ENCODE measurements at places on chromosomes 12 and 14. TPM values are rescaled to one million over a fixed set of nuclear protein-coding genes. Genes with fewer than 3 reads are reported as not detected.

GRCh38 chr14:103735815-103736545, 20.4 kb downstream of the ZFYVE21 start:
- H3K27ac ChIP-seq = no peak overlapping the region
- H3K27me3 ChIP-seq = no peaks in the 10 kb centered on the region
- H3K4me1 ChIP-seq = no peaks in the 10 kb centered on the region
- no peak overlapping the region for H3K4me3 ChIP-seq
- DNase-seq = no peak

- H3K27ac ChIP-seq = no peak overlapping the region
- H3K4me3 ChIP-seq = no peak overlapping the region
- no peaks in the 10 kb centered on the region for H3K27me3 ChIP-seq
- DNase-seq = no peak
Observed at GRCh38 chr14:102504328-102504999, 5.1 kb downstream of the ANKRD9 start.

- DNase-seq = no peak
- H3K4me3 ChIP-seq = no peak overlapping the region
- H3K27me3 ChIP-seq = no peaks in the 10 kb centered on the region
- H3K27ac ChIP-seq = peak overlapping the region; percentile 74
Observed at GRCh38 chr12:64456119-64456518, 4.2 kb downstream of the TBK1 start.

DNA sequence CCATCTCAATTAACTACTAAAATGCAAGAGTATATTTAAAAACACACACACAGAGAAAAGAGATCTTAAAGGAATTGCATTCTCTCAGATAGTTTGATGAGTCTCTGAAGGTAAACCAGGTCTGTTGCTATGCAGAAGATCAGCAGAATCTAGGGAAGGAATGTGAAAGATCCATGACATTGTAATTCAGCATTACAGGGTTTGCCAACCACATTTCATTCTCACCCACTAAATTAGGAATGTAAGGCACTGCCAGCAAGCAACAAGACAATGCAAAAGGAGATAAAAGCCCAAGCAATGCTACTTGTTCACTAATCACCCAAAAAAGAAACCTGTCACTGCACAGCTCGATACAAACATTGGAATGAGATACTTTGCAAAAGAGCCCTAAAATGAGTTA, 106.3 kb downstream of the LRIG3 start:
- DNase-seq = no peak
- H3K27ac ChIP-seq = no peak overlapping the region
- no peak overlapping the region for H3K4me3 ChIP-seq

- no peaks in the 10 kb centered on the region for H3K36me3 ChIP-seq
- H3K4me1 ChIP-seq = no peaks in the 10 kb centered on the region
- no peak overlapping the region for H3K27ac ChIP-seq
- DNase-seq = no peak
- no peak overlapping the region for H3K4me3 ChIP-seq
Observed at GRCh38 chr12:25734529-25735180, 181.6 kb upstream of the LMNTD1 start.

DNA sequence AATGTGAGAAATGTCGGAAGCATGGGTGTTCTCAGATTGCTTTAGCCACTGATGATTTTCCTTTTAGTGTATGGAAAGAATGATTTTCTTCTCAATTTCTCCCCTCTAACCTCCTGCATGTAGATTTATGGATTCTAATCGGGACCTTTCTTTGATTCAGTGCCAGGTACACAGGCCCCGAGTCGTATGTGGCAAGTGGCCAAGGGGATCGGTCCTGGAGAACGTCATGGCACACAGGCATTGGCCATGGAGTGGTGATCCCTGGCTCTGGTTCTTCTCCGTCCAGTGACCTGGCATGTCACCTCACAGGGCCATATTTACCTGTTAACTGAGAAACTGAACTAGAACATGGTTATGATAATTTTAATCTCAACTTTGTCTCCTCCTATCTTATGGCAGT, 58.1 kb downstream of the ETV6 start:
- H3K27me3 ChIP-seq = no peaks in the 10 kb centered on the region
- no peak overlapping the region for H3K27ac ChIP-seq
- peaks cover 6% of the 10 kb centered on the region for H3K4me1 ChIP-seq
- H3K4me3 ChIP-seq = no peak overlapping the region
- H3K36me3 ChIP-seq = no peaks in the 10 kb centered on the region
- no peak for DNase-seq

RIPK3 gene
- total RNA-seq = 26.9 TPM

DNA sequence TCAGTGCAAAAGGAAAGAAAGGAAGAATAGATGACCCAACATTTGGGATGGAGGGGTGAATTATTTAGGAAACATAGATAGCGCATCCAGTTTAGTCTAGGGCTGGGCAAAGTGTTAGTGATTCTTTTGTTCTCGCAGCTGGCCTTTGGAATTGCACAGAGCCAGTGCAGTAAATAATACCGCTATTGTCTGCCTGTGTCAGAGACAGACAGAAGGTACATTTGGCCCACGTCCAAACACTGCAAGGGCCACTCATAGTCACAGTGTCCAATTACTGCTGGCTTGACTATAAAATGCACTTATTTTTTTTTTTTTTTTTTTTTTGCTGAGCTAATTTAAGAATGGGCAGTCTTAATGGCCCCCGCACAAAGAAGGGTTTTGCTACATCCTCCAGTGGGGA, 638.6 kb downstream of the BCL11B start:
- no peaks in the 10 kb centered on the region for H3K27me3 ChIP-seq
- no peaks in the 10 kb centered on the region for H3K36me3 ChIP-seq
- no peak overlapping the region for H3K4me3 ChIP-seq
- no peak overlapping the region for H3K27ac ChIP-seq

CABP1 gene
- total RNA-seq = not detected

DNA sequence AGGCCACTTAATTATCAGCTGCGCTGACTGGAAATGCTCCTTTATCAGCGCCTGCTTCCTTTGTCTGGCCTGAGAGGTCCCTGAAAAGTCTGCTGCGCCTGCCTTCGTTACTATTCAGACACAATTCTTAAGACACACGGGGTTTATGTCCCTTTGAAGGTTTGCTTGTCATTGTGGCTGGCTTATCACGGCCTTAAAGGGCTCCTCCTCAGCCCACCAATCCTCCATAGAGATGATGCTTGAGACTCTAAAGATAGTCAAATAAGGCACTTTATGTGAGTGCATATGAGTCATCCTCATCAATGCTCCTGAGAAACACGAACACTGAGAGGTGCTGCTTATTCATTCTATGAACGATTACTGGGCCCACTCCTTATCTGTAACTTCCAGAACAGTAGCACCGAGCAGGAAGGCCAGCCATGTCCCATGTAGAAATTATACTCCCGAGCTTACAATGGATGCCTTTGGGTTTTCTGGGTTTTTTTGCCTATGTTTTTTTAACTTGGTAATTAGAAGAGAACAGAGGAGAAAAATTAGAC, 1268.2 kb upstream of the TMEM132C start:
- H3K4me1 ChIP-seq = no peaks in the 10 kb centered on the region
- no peak for DNase-seq
- no peaks in the 10 kb centered on the region for H3K27me3 ChIP-seq
- H3K36me3 ChIP-seq = no peaks in the 10 kb centered on the region
- no peak overlapping the region for H3K27ac ChIP-seq

NEMF gene
- 78.9 TPM for total RNA-seq

DNA sequence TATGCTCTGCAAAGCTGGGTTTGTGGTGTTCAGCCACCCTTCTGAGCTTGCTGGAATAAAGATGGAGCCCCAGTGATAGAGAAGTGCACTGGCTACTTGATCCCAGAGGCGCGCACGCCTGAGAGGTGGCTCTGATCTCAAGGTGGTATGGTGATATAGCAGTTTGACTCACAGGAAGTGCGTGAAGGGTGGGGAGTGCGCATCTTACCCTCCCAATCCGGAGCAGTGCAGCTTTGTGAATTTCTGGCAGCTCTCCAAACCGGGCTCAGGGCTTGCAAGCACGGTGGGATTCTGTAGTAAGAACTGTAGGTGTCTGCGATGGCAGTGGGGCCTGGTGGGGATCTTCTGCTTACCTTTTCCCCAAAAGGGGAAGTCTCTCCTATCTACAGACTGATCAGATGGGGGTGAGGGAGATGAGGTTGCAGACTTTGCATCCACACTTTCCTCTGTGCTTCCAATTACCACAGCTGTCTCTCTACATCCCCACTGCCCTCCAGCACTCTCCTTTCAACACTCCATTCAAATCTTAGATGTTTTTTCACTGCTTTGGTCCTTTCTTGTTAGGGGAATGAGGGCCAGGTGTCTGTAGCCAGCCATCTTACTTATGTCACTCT, 197.4 kb upstream of the SLC38A2 start:
- DNase-seq = no peak
- H3K4me3 ChIP-seq = no peak overlapping the region
- no peak overlapping the region for H3K27ac ChIP-seq
- H3K36me3 ChIP-seq = peaks cover 41% of the 10 kb centered on the region
- H3K27me3 ChIP-seq = no peaks in the 10 kb centered on the region
- H3K4me1 ChIP-seq = no peaks in the 10 kb centered on the region

- no peaks in the 10 kb centered on the region for H3K27me3 ChIP-seq
- H3K27ac ChIP-seq = no peak overlapping the region
- H3K4me3 ChIP-seq = no peak overlapping the region
Observed at GRCh38 chr12:21823581-21823980, 49.1 kb upstream of the KCNJ8 start.

KRT85 gene
- not detected for total RNA-seq

- H3K27ac ChIP-seq = no peak overlapping the region
- H3K4me1 ChIP-seq = no peaks in the 10 kb centered on the region
- H3K27me3 ChIP-seq = no peaks in the 10 kb centered on the region
- H3K4me3 ChIP-seq = no peak overlapping the region
- no peaks in the 10 kb centered on the region for H3K36me3 ChIP-seq
Observed at GRCh38 chr14:42550310-42550709, 943.6 kb downstream of the LRFN5 start.

KRT2 gene
- 0.10 TPM for total RNA-seq

DNA sequence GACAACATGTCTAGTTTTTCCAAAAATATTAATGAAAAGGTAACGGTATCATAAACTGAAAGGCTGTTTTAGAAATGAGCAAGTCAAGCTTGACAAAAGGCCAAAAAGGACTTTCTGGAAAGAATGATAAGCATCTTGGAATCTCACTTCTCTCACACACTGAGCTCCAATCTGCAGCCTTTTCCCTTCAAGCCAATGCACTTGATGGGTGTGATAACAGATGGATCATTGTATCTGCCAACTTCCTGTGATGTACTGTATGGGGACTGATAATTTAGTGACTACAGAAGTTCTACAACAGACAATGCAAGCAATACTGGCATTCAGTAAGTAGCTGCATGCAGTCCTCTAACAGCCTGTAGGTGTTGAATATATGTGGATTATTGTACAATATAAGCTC, 147.1 kb downstream of the MED13L start:
- H3K4me3 ChIP-seq = no peak overlapping the region
- no peaks in the 10 kb centered on the region for H3K36me3 ChIP-seq
- DNase-seq = no peak
- no peaks in the 10 kb centered on the region for H3K27me3 ChIP-seq
- H3K4me1 ChIP-seq = peaks cover 36% of the 10 kb centered on the region

KRT6C gene
- not detected for total RNA-seq

NOS1 gene
- total RNA-seq = not detected

DNA sequence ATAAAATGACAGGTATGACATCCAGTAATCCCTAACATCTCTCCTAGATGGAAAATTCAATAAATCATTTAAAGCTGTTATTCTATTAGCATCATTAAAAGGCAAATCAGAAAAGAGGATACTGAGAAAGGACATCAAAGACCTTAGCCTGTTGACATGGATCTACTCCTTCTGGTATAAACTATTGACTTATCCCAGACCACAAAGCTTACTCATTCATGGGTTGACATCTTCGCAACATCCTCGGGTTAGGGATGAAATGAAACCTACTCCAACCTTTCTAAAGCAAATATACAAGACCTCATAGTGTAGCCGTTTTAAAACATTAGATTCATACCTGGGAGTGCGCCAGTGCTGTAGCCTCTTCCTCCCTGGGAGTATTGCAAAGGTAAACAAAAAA, 191.5 kb upstream of the BTG1 start:
- H3K27ac ChIP-seq = no peak overlapping the region
- DNase-seq = no peak
- peaks cover 31% of the 10 kb centered on the region for H3K4me1 ChIP-seq
- H3K36me3 ChIP-seq = peaks cover 2% of the 10 kb centered on the region
- no peak overlapping the region for H3K4me3 ChIP-seq

GRCh38 chr12:4943067-4943937, 33.6 kb downstream of the KCNA1 start:
- no peak overlapping the region for H3K27ac ChIP-seq
- H3K27me3 ChIP-seq = peaks cover 8% of the 10 kb centered on the region
- DNase-seq = no peak
- no peaks in the 10 kb centered on the region for H3K36me3 ChIP-seq
- H3K4me1 ChIP-seq = no peaks in the 10 kb centered on the region

- H3K27ac ChIP-seq = no peak overlapping the region
- peaks cover 27% of the 10 kb centered on the region for H3K4me1 ChIP-seq
Observed at GRCh38 chr14:76771437-76771980, 10.2 kb downstream of the VASH1 start.

DNA sequence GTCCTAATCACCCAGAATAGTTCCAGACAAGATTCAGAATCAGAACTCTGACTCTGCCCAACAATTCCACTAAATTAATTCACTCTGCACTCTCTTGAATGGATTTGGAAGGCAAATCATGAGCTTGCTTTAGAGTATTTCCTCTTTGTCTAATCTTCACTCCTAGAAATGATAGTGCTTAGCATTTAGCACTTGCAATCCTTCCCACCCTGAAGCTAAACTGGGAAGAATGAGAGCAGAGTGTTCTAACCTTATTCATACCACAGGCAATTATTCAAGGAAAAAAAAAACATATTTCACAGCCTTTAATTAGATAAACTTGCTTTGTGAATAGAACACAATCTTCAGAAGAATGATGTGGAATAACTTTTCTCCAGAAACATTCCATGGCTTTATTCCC, 264.6 kb downstream of the PAWR start:
- no peaks in the 10 kb centered on the region for H3K36me3 ChIP-seq
- DNase-seq = no peak
- H3K27ac ChIP-seq = no peak overlapping the region
- no peaks in the 10 kb centered on the region for H3K4me1 ChIP-seq
- peaks cover 2% of the 10 kb centered on the region for H3K27me3 ChIP-seq

GRCh38 chr14:81330619-81331122, 69.5 kb downstream of the STON2 start:
- no peak for DNase-seq
- H3K4me1 ChIP-seq = no peaks in the 10 kb centered on the region
- H3K36me3 ChIP-seq = no peaks in the 10 kb centered on the region
- no peak overlapping the region for H3K27ac ChIP-seq
- H3K4me3 ChIP-seq = no peak overlapping the region

DNA sequence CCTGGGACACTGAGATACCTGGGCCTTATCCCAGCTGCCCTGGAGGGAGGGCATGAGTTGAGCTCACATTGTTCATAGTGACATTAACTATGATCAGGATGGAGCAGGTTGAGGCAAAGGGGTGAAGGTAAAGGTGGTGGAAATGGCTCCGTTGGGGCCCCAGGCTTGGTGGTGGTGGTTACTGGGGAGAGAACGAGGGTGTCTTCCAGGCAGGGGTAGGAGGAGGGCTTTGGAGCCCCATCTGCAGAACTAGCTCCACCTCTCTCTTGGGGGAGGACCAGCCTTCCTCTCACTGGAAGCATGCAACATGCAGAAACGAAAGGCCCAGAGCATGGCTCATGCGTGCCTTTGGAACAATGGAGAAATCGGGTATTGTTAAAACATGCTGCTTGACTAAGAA, 217.0 kb downstream of the SLC41A2 start:
- H3K36me3 ChIP-seq = peaks cover 27% of the 10 kb centered on the region
- H3K27ac ChIP-seq = peak overlapping the region; percentile 81
- H3K4me1 ChIP-seq = peaks cover 74% of the 10 kb centered on the region
- no peak for DNase-seq

GRCh38 chr14:71597287-71597920, 334.8 kb upstream of the RGS6 start:
- H3K27me3 ChIP-seq = no peaks in the 10 kb centered on the region
- no peak for DNase-seq
- H3K36me3 ChIP-seq = peaks cover 50% of the 10 kb centered on the region
- peak overlapping the region; percentile 83 for H3K27ac ChIP-seq
- peaks cover 63% of the 10 kb centered on the region for H3K4me1 ChIP-seq

MANSC4 gene
- not detected for total RNA-seq

Data from activated CD8-positive, alpha-beta T cell treated with anti-CD3 and anti-CD28 coated beads, Interleukin-2, amount 10 ng/mL, durations not matched to agents 7 days and 5 days (primary cell).